ENCODE measurements at places on chromosomes 4 and X.

GRCh38 chr4:165016971-165017370 is 14.8 kb upstream of the TRIM60 start:
- DNase-seq, result no peak

GRCh38 chrX:151516538-151517187 is 46.8 kb upstream of the PASD1 start:
- DNase-seq, result no peak

- no peak for DNase-seq
Observed at GRCh38 chr4:62288808-62289541, 1088.8 kb downstream of the ADGRL3 start.

DNA sequence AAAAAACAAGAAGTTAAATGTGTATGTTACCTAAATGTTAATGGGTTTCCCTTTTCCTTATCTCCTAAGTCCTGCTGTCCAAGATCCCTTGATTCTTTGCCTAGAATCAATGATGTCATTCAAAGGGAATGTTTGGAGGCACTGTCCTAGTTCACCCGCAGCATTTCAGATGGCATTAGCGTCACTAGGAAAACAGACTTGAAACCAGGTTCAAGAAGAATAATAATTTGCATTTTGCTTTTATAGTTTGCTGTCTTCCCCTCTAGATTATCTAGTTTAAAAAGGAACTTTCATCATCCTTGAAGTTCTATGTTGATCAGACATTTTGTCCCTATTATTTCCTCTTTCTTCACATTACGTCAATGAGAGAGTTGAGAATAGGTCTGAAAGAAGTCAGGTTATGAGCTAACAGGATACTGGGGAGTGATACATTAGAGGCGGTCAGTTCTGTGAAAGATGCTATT is 234.1 kb upstream of the PGRMC2 start:
- DNase-seq, result no peak

DNA sequence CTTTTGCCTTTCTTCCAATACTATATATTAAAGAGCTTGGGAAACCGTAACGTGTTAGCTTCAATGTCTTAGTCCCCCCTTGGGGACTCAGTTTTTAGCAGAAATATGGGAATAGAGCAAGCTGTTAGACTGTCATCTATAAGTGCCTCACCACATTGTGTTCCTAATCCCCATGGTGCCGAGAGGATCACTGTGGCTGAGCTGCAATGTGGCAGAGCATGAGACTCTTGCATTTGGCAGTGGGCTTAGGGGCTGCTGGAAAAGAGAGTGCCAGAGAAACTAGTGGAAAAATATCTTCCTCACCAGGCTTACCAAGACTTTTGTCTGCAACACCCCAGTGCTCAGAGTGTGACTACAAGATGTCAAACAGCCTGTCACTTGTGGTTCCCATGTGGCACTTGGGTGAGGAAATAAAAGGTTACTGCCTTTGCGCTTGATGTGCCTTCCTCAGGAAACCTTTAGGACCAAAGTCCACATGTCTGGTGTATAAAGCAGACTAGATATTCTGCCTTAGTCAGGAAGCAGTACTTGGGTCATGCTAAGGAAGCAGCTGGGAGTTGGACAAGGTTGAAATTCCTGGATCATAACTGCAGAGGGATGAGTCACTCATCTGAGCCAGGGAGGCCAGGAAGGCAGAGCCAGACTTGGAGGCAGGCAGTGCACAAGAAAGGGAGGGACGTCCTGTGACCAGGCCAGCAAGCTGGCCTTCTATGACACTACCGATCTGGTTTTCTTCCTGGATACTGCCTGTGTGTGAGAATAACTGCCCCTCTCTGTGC is 9.7 kb upstream of the MAGEA4 start:
- DNase-seq, result no peak

Data from stimulated activated CD8-positive, alpha-beta memory T cell treated with anti-CD3 and anti-CD28 coated beads, Interleukin-4, amount 100 ng/mL, for 4 hours (primary cell).